ENCODE measurements at places on chromosomes 13 and 19.

GRCh38 chr19:13712767-13713201 is 51.5 kb upstream of the MRI1 start:
- no peaks in the 10 kb centered on the region for H3K27me3 ChIP-seq
- no peaks in the 10 kb centered on the region for H3K36me3 ChIP-seq
- no peak overlapping the region for H3K4me3 ChIP-seq
- DNase-seq: no peak

GRCh38 chr13:111202156-111202621 is 87.1 kb downstream of the ARHGEF7 start:
- H3K27me3 ChIP-seq: no peaks in the 10 kb centered on the region
- peaks cover 6% of the 10 kb centered on the region for H3K36me3 ChIP-seq
- H3K4me1 ChIP-seq: peaks cover 66% of the 10 kb centered on the region
- H3K4me3 ChIP-seq: no peak overlapping the region

- H3K4me1 ChIP-seq: peaks cover 57% of the 10 kb centered on the region
- peak within 1 kb of the TSS; percentile 100 for H3K4me3 ChIP-seq
- H3K27me3 ChIP-seq: no peaks in the 10 kb centered on the region
Measured at GRCh38 chr19:1407528-1408299, at the start of gene DAZAP1. Gene DAZAP1, plus strand, starts transcription at chr19:1407586. Its CDS starts 188 bp downstream, at chr19:1407774.

DNA sequence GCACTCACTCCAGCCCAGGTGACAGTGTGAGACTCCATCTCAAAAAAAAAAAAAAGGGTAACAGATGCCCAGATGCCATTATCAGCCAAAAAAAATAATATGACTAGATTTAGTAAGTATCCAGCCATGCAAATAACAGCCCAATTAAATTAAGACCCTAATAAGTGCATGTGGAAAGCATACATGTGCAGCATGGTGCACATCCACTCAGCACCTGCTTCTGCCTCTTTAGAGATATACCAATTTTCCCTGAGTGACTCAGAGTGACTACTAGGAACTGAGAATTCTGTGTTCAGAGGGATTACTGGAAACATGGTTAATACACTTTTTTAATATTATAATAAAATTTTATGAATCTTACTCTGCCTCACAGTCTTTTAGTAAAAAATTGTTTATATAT is 29.8 kb upstream of the ZNF675 start:
- H3K27ac ChIP-seq: no peak overlapping the region
- H3K27me3 ChIP-seq: no peaks in the 10 kb centered on the region
- H3K4me1 ChIP-seq: no peaks in the 10 kb centered on the region

GRCh38 chr13:21657538-21657937 is 13.3 kb upstream of the FGF9 start:
- no peak overlapping the region for H3K27ac ChIP-seq
- no peaks in the 10 kb centered on the region for H3K27me3 ChIP-seq
- DNase-seq: no peak
- H3K36me3 ChIP-seq: no peaks in the 10 kb centered on the region
- no peaks in the 10 kb centered on the region for H3K4me1 ChIP-seq
- no peak overlapping the region for H3K4me3 ChIP-seq
